NCI-H345 (cell line): ENCODE measurements at places on chromosomes 3 and 15.

- DNase-seq = no peak
These were observed 65.8 kb downstream of the ZNF280D start for GRCh38 chr15:56667517-56667916.

DNA sequence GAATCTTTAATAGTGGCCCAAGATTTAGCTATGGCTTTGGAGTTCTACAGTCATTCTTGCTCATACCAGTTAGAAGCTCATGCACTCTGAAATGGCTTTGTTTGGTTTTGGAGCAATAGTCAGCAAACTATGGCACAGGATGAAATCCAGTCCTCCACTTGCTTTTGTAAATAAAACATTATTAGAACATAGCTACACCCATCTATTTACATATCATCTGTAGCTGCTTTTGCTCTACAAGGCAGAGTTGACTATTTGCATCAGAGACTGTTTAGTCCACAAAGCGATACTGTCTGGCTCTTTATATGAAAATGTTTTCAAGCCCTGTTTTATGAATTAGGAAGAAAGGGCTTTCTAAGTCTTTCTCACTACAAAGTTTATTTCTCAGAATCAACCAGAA is 716.9 kb downstream of the AGBL1 start:
- DNase-seq = no peak

DNA sequence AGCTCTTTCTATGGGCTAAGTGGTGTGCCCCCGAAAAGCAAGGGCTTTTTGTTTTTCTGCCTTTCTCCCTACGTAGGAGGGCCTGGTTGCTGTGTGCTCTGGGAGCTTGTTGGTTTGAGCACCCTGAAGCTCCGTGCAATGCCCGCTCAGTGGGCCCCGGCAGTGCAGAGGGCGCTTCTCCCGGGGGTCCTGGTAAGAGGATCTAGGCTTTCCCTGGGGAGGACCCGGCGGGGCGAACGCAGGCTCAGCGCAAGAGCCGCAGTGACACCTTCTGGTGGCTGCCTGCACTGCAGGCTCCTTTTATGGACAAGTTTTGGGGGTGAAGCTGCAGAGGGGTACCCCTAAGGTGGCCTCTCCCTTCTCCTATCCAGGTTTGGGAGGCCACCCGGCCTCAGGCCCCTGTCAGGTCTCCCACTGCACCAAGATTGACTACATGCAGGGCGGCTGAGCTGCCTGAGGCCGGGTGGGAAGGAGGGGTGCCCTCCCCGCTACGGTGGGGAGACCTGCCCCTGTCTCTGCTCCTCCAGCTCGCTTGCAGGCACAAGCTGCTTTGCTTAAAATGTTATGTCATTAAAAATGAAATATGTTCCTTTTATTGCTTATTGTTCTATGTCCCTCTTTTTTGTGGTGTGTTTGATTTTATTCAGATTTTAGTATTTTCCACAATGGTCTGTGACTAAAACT is 387.9 kb downstream of the GABRG3 start:
- no peak for DNase-seq

DNA sequence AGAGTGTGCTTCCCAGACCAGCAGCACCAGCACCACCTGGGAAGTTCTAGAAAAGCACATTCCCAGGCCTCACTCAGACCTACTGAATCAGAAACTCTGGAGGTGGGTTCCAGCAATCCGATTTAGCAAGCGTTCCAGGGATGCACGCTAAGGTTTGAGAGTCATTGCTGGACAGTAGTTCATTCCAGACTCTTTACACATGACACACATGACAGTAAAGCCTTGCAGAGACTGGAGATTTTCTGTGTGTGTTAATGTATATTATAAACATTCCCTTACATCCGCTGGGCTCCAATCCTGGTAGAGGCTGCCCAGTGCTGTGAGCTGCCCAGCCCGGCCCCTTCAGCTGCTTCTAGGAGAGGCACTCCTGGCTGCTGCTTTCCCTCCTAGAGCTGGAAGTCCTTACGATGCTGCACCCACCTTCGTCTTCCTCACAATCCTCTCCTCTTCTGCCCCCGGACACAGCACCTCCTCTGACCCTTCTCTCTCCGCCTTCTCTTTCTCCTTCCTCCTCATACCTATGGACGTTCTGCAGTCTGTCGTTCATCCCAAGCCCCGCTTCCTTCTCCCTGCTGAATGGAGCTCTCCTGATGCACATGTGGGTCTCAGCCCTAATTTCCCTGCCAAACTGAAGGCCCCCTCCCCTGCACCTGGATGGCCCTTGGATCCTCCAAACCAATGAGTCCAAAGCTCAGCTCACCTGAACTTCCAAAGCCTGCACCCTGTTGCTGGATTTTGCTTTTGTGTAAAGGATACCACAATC is 44.4 kb downstream of the ITGA11 start:
- no peak for DNase-seq

DNA sequence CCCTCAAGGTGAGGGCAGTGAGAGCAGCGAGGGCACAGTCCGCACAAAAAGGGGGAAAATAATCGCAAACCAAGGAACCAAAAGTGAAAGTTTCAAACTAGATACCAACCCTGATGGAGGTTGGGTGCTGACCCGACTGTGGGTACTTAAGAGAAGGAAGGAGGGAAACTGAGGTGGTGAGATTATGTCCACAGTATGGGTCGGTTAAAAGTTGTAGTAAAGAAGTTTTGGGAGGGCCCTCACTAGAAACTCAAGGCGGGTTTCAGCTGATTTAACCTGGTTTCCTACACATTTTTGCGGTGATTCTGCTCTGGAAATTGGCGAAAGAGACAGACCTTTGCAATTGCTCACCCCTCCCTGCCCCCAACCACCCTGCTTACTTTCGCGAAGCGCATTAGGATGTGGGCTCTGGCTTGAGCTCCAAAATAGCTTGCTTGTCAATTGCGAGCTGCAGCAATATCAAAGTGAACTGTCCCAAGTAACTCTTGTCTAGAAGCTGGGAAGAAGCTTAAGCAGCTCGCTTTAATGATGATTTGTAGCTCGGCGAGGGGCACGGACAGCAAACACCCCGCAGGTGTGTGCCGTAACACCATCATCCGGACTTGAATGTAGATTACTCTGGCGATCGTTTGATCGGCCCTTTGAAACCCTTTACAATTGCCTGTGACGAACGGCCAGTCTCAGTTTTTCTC is 15.8 kb downstream of the SOX2 start:
- no peak for DNase-seq

DNA sequence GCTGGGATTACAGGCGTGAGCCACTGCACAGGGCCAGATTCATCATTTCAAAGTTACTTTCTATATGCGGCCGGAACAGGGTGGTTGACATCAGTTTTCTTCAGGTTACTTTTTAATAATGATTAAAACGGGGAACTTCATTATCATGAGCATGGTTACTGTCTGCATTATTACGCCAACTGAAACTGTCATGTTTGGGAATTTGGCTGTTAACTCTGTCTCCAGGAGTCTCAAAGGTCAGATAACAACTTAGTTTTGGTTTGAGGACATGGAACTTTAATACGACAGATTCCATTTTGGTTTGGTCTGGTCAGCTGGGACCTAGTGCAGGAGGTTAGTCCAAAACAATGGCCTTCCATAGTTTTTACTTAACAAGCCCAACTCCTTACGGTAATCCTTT is 8.5 kb downstream of the CYP8B1 start:
- no peak for DNase-seq

DNA sequence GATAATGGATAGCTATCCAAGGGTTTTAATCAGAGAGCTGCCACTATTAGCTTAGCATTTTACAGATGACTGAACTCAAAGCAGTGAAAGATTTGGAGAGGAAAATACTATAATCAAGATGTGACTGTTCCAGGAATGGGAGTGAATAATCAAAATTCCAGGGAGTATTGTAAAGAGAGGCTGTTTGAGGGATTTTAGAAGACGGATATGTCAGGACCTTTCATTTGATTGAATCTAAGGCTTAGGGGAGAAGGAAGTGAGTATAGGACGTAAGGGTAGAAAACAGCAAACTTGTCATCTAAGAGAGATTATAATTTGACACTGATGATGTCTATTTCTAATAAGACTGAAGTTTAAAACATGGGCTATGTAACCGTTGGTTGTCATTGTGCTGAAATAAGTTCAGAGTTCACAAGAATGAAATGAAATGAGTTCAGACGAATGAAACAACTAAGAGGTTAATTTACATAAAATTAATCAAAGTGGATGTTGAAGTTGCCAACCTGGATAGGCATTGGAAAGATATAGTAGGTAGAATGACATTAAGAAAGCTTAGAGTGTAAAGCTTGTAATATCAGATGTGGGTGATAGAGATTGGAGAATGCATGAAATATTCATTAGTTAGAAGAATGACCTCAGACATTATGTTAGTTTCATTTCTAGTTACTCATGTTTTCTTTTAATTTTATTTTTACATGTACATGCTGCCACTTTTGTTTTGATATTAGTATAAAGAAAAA is 842.8 kb downstream of the SI start:
- no peak for DNase-seq

- DNase-seq = no peak
These were observed 38.7 kb downstream of the GOLGA6A start for GRCh38 chr15:74043425-74044266.

DNA sequence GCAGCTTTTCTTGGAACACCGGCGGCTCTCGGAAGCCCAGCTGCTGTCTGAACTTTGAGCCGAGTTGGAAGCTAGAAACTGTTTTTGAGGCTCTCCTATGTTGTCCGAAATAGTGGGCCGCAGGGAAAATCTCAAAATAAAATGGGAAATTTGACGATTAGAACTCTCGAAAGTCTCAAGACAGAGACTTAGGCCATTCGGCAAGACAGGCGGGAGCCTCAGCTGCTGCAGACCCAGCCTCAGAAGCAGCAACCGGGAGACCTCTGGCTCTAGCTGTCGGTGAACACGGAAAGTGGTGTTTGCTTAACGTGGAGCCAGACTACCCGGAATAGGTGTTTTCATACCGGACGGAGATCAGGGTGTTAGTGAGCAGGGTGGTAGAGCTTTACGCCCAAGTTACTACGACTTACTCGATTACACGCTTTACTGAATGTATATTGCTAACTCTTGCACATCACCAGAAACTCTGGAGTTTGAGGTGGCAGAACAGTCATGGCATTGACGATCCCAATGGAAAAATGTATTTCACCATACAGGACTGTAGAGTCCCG is 357 bp upstream of the MAN2C1 start:
- peak; percentile 33 for DNase-seq

- DNase-seq = no peak
These were observed 8.1 kb downstream of the GFM1 start for GRCh38 chr3:158652463-158652862.

DNA sequence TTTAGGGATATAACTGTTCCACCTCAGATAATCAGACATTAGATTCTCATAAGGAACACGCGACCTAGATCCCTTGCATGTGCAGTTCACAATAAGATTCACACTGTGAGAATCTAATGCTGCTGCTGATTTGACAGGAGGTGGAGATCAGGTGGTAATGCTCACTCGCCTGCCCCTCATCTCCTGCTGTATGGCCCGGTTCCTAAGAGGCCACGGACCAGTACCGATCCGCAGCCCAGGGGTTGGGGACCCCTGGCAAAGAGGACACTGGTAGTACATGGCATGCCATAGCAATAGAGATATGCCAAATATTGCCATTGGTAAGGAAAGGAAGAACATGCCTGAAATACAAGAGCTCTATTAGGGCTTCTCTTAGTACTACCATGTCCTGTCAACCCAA is 59.7 kb downstream of the LSM3 start:
- no peak for DNase-seq

GRCh38 chr3:72791161-72791560 is 57.1 kb downstream of the SHQ1 start:
- no peak for DNase-seq

- no peak for DNase-seq
These were observed 123.8 kb upstream of the CMC1 start for GRCh38 chr3:28117598-28117997.

DNA sequence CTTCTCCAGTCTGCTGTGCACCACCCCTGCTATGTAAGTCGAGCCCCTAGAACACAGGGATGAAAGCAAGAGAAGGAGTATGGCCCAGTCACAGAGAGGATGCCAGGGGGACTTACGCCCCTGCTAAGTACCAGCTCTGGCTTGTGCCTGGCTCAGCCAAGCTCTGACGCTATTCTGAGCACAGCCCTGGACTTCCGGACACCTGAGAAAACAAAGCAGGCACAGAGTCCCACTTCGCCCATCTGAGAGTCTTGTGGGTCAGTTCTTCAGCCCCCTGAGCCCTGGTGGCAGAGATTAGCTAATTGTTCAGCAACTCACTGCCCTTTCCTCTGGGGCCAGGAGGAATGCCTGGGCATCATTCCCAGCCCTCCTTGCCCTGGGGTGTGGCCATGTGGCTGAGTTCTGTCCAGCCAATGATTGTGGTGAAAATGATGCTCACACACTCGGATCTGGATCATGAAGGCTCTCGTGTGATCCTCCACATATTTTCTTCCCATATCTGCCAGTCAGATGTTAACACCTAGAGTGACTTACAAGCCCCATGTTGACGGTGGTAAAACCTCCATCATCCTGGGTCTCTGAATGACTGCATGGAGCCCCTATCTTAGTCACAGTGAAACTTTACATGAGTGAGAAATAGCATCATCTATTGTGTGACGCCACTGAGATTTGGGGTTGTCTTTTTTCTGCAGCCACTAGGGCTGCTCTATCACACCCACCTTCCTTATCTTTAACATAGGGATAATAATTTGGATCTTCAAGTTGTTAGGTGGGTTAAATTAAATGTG is 105.7 kb downstream of the TPRA1 start:
- no peak for DNase-seq

DNA sequence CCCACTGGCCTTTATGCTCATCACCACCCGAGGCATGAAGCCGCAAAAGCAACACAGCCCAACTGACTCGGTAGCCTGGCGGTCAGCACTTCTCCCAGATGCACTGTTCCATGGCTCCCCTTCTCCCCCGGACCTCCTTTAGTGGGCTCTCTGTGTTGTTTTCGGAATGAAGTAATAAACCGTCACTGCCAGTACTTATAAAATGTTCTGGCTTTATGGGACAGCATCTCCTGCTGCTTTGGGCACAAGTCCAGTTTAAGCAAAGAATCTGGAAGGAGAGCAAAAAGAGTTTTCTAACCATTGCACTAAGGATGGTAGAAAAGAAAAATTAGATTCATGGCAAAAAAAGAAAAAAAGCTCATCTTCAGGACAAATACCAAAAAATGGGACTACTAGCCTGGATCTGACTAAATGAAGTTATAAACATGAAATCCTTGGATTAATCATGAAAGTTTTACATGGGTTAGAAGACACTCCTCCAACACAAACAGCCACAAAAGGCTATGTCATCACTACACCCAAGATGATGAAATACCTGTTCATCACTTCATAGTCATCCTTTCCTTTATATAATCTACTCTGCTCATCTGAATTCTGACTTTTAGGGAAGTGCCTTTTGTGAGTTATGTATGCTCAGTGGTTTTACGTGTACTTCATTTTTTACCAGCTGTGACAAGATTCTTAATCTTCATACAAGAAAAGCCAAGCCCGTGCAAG is 89.5 kb upstream of the UBE2E2 start:
- no peak for DNase-seq

GRCh38 chr3:16508591-16508995 is 4.9 kb downstream of the RFTN1 start:
- DNase-seq = no peak

GRCh38 chr3:197820550-197821335 is 29.7 kb downstream of the LRCH3 start:
- no peak for DNase-seq
